ENCODE measurements at places on chromosomes 2 and 18.

DNA sequence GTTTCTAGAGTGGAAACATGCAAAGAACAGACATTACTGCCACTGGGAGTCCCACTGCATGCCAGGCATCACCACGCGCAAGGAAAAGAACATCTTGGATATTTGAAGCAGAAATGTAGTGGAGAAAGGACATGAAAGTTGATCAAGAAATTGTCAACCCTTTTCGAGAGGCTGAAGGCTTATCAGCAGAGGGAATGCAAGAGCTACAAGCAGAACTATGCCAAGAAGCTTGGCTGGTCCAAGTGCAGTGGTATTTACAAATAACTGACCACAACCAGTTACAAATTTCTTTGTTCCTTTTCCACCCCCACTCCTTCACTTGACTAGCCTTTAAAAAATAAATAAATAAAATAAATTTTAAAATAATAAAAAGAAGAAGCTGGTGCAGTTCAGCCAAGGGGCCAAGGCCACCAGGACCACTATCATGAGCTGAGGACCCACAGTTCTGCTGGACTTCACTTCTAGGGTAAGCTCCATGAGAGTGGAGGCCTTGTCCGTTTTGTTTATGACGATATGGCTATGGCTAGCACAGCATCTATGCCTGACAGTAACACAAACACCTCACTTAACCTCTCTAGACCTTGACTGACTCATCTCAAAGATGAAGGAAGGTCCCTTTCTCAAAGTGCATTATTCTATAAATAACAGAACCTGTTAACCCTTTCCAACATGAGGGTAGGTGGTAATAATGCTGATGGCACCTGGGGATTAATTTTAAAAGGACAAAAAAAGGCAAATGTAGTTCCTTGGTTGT lies 20.9 kb downstream of the MARCHF4 start:
- H3K4me3 ChIP-seq = no peak overlapping the region
- H3K27me3 ChIP-seq = no peaks in the 10 kb centered on the region
- no peaks in the 10 kb centered on the region for H3K36me3 ChIP-seq
- H3K4me1 ChIP-seq = peaks cover 11% of the 10 kb centered on the region
- no peak for DNase-seq

GRCh38 chr18:75088622-75089211 lies 120.2 kb downstream of the PTGR3 start:
- H3K4me3 ChIP-seq = no peak overlapping the region
- no peak overlapping the region for H3K27ac ChIP-seq
- no peaks in the 10 kb centered on the region for H3K36me3 ChIP-seq
- no peaks in the 10 kb centered on the region for H3K27me3 ChIP-seq
- no peaks in the 10 kb centered on the region for H3K4me1 ChIP-seq

DNA sequence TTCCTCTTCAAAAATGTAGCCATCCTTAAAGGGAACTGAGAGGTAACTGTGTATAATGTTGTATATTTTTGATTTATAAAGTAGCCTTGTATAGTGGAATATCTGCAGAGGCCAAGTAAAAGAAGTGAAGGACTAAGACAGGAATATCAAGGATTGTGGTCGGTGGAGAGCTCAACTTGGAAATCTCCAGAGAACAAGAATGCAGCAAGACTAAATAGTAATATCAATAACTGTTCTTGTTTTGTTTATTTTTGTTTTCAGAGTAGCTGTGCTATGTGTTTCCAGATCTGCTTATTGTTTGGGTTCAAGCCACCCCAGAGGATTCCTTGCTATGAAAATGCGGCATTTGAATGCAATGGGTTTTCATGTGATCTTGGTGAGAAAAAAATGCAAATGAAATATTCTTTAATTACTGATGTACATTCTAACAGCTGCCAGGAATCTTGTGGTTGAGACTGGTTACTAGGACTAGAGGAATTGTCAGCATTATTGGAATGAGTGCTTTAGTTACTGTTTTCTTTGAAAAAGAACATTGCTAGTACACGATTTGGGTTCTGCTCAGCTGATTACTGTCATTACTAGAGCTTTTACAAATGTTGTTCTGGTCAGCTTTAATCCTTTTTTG lies 25.0 kb downstream of the FASTKD2 start:
- H3K27me3 ChIP-seq = no peaks in the 10 kb centered on the region
- no peaks in the 10 kb centered on the region for H3K4me1 ChIP-seq
- no peak for DNase-seq
- peaks cover 81% of the 10 kb centered on the region for H3K36me3 ChIP-seq

GRCh38 chr2:229719926-229720647 lies 5.7 kb upstream of the DNER start:
- peaks cover 39% of the 10 kb centered on the region for H3K27me3 ChIP-seq
- H3K4me3 ChIP-seq = no peak overlapping the region
- no peak overlapping the region for H3K27ac ChIP-seq
- no peaks in the 10 kb centered on the region for H3K4me1 ChIP-seq
- DNase-seq = no peak
- H3K36me3 ChIP-seq = no peaks in the 10 kb centered on the region

All from endodermal cell (in vitro differentiated cells).